ENCODE measurements at places on chromosomes 2 and 18.

- DNase-seq = no peak
Observed at GRCh38 chr2:182066400-182067087, 80.9 kb downstream of the PPP1R1C start.

DNA sequence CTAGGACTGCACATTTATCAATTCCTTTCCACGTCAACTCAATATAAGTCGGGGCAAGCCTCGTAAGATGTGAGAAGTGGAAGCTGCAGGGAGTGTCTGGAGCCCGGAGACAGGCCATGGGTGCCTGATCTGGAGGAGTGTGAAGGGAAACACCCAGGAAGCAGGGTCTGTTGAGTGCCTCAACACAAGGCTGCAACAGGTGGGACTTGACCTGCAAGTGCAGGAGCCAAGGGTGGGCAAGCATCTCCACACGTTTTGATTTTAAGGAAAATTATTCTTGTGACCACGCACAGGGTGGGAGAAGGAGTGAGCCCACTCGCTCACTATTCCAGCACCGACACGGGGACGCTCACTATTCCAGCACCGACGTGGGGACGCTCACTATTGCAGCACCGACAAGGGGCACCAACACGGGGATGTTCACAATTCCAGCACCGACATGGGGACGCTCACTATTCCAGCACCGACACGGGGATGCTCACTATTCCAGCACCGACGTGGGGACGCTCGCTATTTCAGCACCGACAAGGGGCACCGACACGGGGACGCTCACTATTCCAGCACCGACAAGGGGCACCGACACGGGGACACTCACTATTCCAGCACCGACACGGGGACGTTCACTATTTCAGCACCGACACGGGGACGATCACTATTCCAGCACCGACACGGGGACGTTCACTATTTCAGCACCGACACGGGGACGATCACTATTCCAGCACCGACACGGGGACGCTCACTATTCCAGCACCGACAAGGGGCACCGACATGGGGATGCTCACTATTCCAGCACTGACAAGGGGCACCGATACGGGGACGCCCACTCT, 197.3 kb downstream of the EIPR1 start:
- no peak for DNase-seq

DNA sequence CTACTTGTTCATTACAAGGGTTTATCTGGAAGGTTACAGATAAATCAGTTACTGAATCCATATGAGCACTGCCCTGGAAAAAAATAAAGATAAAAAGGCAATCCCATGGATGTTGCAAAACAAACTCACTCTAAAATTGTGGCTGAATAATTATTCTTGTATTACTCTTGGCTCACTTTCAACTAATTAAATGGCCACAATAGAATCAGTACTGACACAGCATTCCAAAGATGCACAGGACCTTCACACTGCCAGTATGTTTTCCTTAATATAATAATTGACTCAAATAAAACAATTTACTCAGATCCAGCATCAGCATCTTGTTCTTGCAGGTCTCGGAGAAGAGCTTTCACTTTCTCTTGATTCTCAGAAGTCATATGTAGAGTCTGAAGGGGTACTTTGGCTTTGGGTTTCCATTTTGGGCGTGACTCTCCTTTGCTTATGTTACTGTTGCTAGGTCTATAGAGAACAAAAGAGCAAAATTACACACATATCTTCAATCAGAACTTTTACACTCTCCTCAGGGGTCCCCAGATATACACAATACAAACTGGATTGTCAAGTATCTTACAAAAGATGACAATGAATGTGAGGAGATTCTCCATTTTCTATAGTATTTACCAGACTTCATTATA, 12.6 kb downstream of the DHX57 start:
- DNase-seq = no peak

DNA sequence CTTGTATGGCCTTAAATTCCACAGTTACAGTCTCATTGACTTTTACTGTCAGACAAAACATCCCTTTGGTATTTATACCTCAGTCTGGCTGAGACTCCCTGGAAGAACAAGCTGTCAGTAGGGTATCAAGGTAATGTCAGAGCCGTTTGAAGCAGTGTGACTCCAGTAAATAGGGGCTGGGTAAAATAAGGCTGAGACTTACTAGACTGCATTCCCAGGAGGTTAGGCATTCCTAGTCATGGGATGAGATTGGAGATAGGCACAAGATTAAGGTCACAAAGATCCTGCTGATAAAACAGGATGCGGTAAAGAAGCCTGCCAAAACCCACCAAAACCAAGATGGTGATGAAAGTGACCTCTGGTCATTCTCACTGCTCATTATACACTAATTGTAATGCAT, 219.5 kb upstream of the SKOR2 start:
- DNase-seq = no peak

GRCh38 chr2:1649103-1650084, 94.9 kb downstream of the PXDN start:
- no peak for DNase-seq

DNA sequence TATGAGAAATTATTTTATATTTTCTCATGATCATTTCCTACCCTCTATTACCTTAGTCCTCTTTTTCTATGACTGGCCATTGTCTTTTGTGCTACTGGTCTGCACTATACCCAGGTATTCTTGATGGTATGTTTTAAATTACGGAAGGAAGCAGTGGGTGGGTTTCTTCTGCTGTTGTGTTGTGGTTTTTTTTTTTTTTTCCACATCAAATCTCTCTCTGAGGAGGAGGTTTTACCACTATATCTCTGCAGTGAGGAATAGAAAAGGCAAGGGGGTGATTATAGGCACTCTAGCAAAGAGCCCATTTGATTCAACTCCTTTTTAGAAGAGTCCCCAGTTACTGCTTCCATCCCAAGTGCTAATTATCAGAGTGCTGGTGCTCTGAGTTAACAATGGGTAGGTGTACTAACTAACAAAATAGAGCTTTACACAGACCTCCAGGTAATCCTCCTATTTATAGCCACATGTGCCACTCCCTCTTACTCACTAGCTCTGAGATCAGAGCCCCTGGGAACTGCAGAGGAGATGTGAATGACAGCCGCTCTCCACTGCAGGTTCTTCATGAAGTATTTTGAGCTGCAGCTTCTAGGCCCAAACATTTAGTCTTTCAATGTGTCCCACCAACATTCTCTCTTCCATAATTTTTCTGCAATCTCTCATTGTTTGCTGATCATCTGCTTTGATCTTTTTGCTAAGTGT, 301.6 kb upstream of the GULP1 start:
- DNase-seq = no peak

- no peak for DNase-seq
Observed at GRCh38 chr2:241542278-241542605, 16.3 kb upstream of the BOK start.

DNA sequence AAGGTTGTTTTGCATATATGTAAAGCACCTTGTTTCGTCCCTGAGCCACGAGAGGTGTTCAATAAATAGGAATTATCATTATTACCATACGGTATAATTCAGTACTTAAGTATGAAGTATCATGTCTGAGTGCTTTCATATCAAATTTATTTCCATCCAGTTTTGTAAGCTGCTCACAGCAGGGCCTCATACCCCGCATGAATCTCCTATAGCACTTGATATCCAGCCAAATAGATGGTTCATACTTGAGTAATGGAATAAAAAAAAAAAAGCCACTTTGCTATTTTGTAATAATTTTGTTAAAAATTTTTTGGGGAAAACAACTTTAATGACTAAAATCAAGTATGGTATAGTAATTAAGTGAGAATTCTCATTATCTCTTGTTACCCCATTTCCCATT, 160.8 kb upstream of the NOSTRIN start:
- no peak for DNase-seq

DNA sequence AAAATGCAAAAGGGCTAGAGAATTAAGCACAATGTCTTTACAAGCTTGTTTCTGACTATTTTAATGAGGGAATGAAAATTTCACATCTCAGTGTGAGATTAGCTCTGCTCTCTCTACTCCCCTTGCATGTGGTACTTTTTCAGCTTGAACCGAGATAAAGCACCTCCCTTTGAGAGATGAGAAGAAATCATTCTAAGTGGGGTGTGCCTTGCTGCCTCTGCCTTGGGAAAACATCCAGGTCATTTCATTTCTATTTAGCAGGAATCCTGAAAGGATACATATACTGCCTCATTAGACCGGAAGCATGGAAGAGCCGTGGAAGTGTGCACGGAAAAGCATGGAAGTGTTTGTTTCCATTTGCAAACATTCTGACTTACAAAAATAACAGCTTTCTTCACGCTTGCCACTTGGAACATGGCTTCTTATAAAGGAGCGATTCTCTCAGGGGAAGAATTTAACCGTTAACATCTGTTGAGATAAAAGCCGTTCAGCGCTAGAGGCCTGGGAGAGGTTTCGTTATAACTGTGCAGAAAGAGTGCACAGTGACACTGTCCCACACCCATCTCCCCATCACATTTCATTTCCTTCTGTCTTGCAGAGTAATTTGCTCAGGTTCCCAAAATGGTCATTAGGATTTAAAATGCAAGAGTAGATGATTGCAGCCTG, 16.7 kb downstream of the NOSTRIN start:
- DNase-seq = no peak

DNA sequence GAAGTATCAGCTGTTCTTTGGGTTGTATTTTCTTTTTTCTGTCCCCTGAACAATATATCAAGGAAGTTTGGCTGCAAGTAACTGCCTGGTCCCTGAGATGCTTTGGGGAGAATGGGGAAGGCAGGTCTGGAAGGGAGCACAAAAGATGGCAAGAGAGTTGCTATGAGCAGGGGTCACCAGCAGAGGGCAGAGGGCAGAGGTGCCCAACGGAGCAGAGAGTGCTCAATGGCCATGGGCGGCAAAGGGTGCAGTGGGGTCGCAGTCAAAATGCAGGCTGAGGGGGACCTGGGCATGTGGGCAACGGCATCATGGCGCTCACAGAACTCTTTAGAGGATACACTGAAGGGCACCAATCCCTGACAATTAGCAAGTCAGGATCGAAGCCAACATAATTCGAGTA, 107.7 kb upstream of the ATP8B1 start:
- no peak for DNase-seq

- no peak for DNase-seq
Observed at GRCh38 chr18:70160073-70160678, 45.3 kb downstream of the RTTN start.

All from activated CD4-positive, alpha-beta T cell treated with anti-CD3 and anti-CD28 coated beads, Interleukin-2, amount 50 U/mL, for 4 hours (primary cell).